ENCODE measurements at places on chromosomes 12 and 14. TPM values are rescaled to one million over a fixed set of nuclear protein-coding genes. Genes with fewer than 3 reads are reported as not detected.
A peak's percentile ranks its signal among the peaks of the same experiment; 100 is the strongest.

DNA sequence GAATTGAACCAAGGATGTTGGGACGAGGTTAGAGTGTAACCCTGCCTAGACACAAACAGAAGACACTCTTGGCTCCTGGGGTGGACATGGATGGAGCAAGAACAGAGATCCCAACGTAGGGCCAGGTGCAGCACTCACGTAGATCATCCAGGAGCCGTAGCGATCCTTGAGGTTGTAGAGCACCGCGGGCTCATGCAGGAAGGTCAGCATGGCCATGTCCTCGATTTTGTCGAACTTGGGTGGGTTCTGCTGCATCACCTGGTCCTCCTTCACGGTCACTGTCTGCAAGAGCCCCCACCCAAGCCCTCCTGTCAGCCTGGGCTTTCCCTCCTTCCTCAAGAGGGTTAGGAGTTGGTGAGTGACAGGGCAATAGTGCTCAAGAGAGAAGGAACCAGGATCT, 2.5 kb downstream of the MYH7 start:
- no peak for DNase-seq
- H3K36me3 ChIP-seq, result no peaks in the 10 kb centered on the region
- no peaks in the 10 kb centered on the region for H3K4me1 ChIP-seq
- no peak overlapping the region for H3K27ac ChIP-seq
- H3K4me3 ChIP-seq, result no peak overlapping the region

Gene IGF1
- total RNA-seq, result 0.40 TPM

DNA sequence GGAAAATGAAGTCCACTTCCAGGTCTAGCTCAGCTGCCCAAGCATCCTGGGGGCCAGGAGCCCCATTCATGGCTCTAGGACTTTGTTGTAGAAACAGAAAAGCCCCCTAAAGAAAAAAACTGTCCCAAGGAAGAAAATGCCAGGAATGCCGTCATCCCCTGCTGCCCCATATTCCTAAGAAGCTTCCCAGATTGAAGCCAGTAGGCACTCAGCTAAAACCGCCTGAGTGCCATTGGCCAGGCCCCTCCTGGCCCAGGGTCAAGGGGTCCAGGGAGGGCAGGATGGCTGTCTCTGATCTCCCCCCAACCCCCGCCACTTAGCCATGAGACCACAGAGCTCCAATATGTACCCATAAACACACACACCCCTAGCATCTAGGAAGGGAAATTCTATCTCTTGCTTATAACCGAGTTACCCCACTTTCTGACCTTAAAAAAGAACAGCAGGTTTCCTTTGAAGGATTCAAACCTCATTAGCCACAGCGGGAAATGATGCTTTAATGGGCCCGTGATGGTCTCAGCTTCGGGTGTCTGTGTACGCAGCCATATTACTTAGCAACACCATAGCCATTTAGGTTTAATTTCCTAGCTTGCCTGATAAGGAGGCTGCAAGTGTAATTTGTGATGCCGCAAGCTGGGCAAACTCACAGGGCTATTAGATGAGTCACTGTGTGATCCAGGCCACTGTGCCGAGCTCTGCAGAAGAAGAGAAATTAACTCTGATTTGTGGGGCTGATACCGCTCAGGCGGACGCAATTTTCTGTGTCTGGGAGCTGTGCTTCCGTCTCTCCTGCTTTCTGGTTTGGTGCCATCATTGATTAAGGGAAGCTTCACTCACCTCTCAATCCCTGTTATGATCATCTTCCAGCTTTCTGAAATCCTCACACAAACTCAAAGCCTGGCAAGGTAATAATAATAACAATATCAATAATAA, 84.2 kb downstream of the GCH1 start:
- no peak overlapping the region for H3K27ac ChIP-seq
- DNase-seq, result peak; percentile 69
- no peaks in the 10 kb centered on the region for H3K36me3 ChIP-seq
- H3K4me3 ChIP-seq, result peak overlapping the region; percentile 2
- H3K27me3 ChIP-seq, result peaks cover 4% of the 10 kb centered on the region

DNA sequence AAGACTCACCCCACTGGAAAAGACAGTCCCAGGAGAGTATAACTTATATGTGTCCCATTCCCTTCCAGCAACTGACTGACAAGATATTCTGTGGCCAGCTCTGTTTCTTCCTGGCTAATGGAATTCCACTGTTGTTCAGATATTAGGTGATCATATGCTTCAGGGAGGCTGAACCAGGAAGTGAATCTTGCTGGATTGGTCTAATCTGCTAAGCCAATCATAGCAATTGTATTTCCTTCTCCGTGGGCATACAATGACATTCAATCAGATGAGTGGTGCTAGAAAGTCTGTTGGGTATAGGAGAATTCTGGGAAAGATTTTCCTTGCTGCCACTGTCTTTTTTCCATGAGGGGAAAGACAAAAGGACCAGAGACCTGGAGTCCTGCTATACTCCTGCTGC, 12.1 kb downstream of the PYGL start:
- H3K27me3 ChIP-seq, result no peaks in the 10 kb centered on the region
- H3K4me3 ChIP-seq, result no peak overlapping the region

GRCh38 chr14:40414386-40414785, 982.2 kb upstream of the FBXO33 start:
- no peak for DNase-seq
- no peaks in the 10 kb centered on the region for H3K36me3 ChIP-seq
- no peaks in the 10 kb centered on the region for H3K27me3 ChIP-seq
- H3K4me1 ChIP-seq, result no peaks in the 10 kb centered on the region
- H3K4me3 ChIP-seq, result no peak overlapping the region

Gene NEMP1
- 12.1 TPM for total RNA-seq

Gene CELA1
- not detected for total RNA-seq

DNA sequence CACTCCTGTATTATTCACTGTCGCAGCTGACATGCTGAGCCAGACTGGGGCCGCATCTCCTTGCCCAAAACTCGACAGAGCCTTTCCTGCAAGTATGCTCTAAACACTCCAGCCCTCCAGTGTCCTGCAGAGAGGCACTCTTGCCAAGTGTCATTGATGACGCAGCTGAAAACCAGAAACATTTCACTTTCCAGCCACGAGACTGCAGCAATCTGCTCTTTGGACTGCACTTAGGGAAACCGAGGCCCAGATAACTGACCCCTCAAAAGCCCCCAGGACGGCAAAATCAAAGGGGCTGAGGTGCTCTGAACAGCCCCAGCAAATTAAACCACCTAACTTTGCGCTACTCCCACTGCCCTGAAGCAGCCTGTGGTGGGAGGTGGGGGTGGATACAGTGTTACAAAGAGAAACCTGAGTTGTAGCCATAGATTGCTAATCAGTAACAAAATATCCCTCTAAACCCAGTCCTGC, 2.6 kb downstream of the CCDC85C start:
- DNase-seq, result no peak
- peaks cover 26% of the 10 kb centered on the region for H3K4me1 ChIP-seq
- H3K36me3 ChIP-seq, result no peaks in the 10 kb centered on the region

Gene KICS2
- 4.0 TPM for total RNA-seq

Gene NID2
- total RNA-seq, result 58.5 TPM

Gene KRT83
- not detected for total RNA-seq

Measured in osteocyte (in vitro differentiated cells).